H54 (cell line): ENCODE measurements at places on chromosomes 4 and X.

GRCh38 chr4:109232681-109233080 lies 69.8 kb downstream of the COL25A1 start:
- no peak for DNase-seq

- DNase-seq = no peak
Measured at GRCh38 chr4:56052966-56053365, 104.2 kb downstream of the CEP135 start.

- DNase-seq = peak; percentile 23
Measured at GRCh38 chr4:16916719-16917337, 18.4 kb upstream of the LDB2 start.

GRCh38 chr4:142420311-142421095 lies 425.6 kb downstream of the INPP4B start:
- DNase-seq = no peak

GRCh38 chr4:38529189-38530115 lies 134.5 kb upstream of the KLF3 start:
- no peak for DNase-seq

DNA sequence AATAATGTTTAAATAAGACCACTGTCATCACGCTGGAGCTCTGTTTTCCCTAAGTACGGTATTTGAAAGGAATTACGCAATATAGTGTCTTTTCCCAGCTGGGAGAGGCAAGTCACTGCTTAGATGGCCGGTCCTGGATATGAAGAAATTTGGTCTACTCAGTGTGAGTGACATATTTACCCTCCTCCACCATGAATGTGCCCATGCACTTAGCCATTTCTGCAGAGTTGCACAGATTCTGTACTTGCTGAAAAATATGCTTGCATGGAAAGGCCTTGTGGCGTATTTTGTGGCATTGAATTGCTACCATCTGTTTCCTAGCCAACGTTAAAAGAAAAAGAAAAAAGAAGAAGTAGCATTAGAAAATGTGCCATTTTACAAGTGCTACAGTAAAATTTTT lies 73.1 kb downstream of the ADGRL3 start:
- DNase-seq = no peak

GRCh38 chrX:101619364-101619763 lies 1.6 kb upstream of the ARMCX6 start:
- DNase-seq = no peak

DNA sequence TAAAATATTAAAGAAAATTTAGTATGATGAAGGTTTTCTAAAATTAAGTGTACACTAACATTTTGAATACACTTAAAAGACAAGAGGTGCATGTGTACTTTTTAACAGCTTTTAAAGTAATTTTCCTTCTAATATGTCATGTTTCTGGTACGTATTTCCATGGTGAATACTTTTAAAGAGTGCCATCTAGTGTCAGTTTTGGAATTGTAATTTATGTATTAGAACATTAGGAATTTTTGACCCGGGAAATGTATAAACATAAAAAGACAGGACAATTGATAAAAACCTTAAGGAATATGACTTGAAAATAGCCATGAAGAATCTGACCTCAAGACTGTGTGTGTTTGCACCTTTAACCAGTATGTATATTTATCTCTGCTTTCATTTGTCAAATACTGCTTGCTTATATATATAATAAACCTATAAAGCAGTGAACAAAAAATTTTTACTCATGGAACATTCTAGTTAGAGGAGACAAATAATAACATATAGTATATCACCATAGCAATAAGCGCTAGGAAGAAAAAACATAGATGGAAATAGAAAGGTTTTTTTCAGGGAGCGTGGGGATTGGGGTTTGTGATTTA lies 7.2 kb downstream of the GSTCD start:
- no peak for DNase-seq

DNA sequence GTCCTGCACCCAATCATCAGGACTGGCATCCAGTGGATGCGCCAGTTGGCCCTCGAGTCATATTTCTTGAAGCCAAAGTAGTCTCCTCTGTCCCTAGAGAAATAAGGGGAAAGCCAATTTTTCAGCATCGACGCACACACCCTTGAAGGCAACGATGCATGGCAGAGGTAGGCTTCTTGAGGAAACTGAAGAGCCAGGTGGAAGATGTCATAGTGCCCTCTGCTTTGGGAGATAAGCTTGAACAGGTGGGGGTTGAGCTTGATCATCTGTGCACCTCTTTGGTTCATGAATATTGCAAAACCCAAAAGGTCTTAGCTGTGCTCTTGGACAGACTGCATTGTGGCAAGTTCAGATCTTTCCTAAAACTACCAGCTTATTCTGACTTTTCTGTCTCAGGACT lies 34.6 kb upstream of the WDR1 start:
- DNase-seq = no peak

DNA sequence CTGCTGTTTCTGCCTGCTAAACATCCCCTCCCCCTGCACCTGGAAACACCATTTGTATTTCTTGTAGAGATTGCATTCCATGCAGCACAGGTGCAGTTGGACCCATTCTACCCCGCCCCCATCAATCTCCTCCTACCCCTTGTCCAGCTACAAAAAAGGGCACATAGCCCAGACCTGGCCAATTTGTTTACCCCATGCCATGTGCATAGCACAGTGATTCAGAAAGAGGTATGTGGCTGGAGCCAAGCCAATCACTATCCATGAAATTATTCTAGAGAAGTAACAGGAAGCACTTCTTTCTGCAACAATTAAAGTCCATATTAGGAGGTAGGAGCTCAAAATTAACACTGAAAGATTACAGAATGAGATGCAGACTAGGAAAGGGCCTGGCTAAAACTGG lies 20.2 kb upstream of the TMEM184C start:
- DNase-seq = peak; percentile 12

DNA sequence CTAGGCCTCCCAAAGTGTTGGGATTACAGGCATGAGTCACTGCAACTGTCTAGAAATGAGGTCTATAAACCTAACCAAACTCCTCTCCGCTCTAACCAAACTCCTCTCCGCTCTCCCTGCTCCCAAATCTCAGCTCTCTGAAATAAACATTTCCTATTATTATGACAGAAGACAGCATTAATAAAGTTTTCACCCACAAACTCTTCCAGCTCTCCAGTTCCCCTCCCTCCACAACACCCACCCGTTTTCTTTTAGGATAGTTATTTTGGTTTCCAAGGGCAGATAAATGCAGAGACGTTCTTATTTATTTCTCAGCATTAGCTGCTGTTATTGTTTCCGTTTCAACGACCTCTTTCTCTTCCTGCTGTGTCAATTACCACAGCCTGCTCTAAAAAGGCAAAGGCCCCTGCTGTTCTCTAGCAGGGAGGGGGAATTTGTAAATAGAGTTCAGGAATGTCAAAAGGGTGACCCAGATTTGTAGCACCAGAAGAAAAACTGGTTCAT lies 13.3 kb upstream of the SCD5 start:
- no peak for DNase-seq

DNA sequence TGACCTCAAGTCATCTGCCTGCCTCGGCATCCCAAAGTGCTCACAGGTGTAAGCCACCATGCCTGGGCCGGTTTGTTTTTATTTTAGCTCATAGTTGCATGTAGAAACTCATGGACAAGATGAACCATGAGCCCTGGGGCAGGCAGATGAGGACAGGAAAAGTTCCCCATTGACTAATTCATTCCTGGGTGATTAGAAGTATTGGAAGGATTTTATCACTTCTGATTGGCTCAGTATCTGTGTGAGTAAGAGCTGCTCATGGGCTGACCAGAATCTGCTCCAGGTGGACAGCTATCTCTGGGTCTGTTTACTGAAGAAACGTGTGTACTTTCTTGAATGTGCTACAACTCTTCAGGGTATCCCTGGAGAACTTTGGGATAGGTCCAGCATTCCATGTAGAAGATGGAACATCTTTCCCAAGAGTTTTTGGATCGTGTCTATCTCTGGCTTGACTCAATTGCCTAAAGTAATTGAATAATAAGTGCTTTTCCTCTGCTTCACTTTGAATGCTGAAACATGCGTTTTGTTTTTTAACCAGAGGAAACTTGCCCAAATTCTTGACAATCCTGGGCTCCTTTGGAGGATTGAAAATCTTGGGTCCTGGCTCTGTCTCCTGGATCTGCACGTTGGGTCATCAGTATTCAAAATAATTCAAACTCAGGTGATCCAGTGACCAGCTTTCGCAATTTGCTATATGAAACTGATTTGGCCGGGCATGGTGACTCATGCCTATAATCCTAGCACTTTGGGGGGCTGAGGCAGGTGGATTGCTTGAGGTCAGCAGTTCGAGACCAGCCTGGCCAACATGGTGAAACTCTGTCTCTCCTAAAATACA lies 88.6 kb upstream of the DHRSX start:
- DNase-seq = no peak

DNA sequence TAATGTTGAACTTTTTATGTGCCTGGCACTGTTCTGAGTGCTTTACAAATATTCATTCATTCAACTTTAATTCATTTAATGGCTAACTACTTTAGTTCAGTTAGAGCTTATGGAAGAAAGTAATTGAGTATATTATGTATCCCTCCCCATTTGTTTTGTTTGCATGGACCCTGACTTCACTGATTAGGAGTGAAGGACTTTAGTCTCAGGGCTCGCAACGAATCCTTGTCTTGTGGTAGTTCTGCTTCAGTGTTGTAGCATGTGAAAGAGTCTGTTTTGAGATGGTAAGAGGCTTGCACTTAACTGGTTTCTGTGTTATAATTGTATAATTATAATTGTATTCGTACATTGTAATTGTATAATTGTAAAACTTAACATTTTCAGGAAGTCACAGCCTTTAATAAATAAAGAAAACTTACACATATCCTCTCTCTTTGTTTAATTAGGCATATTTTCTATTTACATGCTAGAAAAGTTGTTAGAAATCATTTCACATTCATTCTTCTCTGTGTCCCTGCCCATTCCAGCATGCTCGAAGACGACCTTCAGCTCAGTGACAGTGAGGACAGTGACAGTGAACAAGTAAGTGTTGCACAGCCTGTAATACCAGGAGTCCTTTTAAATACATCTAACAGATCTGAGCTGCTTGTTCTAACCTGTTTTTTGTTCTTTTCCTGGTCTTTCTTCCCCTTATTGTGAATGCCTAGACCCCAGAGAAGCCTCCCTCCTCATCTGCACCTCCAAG lies 115.1 kb downstream of the KLHL8 start:
- no peak for DNase-seq

GRCh38 chrX:107050195-107050709 lies 50.2 kb upstream of the MORC4 start:
- no peak for DNase-seq

- DNase-seq = no peak
Measured at GRCh38 chrX:95907081-95907480, 777.6 kb upstream of the DIAPH2 start.

DNA sequence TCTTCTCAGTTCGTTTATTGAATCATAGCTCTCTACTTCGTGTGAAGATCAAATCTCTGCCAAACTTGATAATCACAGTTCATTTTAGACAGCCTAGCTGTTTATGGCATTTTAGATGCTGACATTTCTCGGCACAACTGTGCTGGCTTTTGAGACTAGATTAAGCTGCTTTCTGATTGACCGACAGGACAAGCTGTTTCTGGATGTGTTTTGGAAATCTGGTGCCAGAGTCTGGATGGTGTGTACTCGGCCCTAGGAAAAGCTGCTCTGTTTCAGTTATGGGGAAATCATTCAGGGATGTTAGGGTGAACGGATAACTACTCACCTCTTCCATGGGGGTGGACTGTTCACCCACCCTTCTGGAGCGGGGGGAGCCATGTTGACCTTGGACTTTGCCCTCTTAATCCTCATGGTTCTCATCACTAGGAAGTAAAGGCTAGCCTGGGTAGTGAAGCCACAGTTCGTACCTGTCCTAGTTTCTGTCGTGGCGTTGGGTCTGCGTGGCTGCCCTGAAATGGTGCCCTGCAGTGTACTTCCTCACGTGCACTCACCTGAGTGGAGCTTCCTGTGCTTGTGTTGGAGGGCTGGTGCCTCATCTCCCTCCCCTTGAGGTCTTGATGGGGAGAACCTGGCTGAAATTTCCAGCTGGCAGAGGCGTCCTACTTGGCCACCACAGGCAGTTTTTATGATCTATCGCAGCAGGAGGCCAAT lies 13.7 kb upstream of the WDR1 start:
- no peak for DNase-seq

DNA sequence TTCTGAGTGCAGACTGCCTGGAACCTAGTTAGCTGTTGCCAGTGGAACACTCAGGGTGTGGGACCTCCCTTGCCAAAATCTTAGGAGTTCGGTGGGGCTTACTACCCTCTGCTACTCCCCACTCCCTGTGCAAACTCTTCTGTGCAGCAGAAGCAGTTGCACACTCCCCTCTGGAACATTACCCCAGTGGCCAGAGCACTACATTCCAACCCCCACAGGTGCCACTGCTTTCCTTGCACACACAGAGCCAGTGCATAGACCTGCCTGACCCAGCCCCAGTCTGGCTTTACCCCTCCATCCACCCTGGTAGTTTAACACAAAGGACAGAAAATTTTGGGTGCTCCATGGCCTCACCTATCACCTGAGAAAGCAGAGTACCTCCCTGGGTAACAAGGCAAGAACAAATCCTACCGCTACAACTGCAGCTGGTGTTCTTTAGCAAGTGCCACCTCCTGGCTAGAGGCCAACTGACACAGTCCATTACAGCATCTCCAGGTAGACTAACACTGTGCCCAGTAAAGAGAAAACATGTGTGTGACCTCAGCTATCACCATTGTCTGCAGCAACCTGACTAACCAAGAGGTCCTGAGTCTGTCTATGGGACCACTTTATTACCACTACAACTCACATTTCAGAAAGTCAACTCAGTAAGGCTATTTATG lies 11.5 kb upstream of the RASSF6 start:
- DNase-seq = no peak

DNA sequence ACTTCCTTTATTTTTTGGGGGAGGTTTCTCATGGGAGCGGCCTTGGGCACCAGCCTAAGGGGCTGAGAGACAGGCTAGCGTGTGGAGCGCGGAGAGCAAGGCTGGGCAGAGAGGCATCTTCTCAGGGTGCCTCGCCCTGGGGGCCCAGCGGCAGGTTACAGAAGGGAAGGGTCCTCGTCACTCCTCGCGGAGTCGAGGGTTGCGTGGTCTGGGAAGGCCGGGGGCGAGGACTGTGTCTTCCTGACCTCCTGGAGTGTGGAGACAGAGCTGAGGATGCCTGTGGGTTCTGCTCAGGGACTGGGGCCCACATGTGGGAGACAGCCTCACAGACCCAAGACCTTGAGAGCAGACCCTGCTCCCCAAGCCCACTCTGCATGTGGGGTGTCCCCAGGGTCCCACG lies 79.6 kb upstream of the LRPAP1 start:
- no peak for DNase-seq

DNA sequence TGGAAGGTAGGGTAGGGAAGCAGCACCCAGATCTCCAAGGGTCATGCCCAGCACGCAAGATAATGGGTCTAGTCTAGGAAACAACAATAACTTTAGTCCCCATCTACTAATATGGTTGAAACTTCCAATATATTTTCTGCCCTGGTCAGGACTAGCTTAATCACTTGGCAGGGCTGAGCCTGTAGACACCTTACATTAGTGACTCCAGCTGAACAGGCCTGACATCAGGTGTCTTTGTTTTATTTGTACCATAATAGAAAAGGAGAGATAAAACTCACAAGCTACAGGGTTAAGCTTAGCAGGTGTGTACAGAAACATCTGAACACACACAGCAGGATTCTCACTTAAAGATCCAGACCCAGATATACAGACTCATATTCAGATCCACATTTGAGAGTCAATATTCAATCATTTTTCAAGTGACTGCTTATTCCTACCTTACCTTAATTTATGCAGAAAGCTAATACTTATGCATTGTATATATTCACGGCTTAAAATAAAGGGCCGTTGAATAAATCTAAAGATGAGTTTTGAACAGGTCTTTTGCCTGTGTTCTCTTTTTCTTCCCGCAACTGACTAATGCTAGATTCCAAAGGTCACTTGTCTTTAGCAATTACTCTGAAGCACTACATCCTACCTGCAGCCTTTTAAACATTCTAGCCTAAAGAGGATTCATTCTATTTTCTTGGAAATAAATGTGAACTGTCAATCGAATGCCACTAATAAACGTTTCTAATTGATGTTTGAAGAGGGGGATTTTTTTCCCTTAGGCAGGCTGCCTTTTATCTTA lies 745.3 kb downstream of the RPA4 start:
- DNase-seq = no peak
